ENCODE measurements at places on chromosomes 7 and 10. TPM values are rescaled to one million over a fixed set of nuclear protein-coding genes. Genes with fewer than 3 reads are reported as not detected.

DNA sequence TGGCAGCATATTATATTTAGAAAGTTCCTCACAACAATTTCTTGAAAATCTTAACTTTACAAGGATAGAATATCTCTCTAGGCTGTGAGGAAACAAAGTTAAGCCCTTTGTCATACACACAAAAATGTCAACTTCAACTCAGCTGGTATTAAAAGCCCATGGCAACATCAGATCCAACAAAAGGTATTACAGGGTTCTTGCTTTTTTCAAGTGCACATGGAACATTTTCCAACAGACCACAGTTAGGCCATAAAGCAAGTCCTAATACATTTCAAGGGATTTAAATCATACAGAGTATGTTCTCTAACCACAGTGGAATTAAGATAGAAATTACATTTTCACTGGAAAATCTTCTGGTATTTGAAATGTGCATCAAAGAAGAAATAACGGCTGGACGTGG lies 71.9 kb upstream of the OIT3 start:
- no peak for DNase-seq

The GPR146 gene
- total RNA-seq: 1.1 TPM

DNA sequence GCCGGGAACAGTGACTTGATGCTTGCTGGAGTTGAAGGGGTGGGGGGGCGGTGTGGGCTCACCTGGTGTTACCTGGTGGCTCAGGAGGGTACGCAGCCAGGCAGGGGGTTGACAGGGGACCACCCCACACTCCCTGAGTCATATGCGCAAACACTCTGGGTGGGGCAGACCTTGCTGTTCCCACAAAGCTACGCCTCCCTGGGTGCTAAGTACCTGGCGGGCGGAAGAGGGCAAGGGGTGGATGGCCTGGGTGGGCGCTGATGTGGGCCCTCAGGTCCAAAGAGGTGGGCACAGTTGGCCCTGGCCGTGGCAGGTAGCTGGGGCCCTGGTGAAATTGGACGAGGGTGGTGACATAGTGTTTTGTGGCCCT lies 13.9 kb downstream of the STX1A start:
- DNase-seq: no peak

The NKX2-3 gene
- total RNA-seq: not detected

DNA sequence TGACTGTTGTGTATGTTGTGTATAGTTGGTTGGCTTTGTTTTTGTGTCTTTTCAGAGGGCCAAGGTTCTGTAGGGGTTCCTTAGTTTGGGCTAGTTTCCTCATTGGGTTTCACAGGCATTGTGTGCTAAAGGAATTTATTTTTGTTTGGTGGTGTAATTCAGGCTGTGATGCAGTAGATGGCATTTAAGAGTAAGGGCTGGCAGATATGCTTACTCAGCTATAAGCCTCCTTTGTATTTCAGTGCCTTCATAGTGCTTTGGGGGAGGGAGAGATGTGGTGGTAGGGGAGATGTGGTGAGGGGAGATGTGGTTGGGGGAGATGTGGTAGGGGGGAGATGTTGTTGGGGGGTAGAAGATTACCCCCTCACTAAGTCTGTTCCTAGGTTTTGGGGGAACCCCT lies 91.7 kb downstream of the SLC25A40 start:
- DNase-seq: no peak

The HOXA1 gene
- total RNA-seq: 1.3 TPM

DNA sequence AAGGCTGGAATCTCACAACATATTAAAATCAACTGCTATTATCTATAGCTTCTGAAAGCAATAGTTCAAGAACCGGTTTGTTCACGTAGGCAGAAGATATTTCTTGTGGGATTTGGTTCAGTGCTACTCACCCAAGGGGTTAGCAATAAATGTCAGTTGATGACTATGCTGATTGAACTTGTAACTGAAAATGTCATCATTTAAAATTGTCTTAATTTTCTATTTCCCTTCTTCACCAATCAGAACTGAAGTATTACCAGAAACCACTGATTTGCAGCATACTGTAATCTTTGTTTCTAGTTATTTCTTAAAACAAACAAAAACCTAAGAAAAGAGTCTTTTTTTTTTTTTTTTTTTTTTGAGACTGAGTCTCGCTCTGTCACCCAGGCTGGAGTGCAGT lies 46.1 kb downstream of the CPEB3 start:
- DNase-seq: no peak

- DNase-seq: no peak
These were observed 26.2 kb downstream of the PPP2R2D start for GRCh38 chr10:131926743-131927595.

- no peak for DNase-seq
These were observed 348.9 kb upstream of the BMPER start for GRCh38 chr7:33556472-33556871.

- DNase-seq: no peak
These were observed 191.3 kb upstream of the KLF14 start for GRCh38 chr7:130925136-130925794.

DNA sequence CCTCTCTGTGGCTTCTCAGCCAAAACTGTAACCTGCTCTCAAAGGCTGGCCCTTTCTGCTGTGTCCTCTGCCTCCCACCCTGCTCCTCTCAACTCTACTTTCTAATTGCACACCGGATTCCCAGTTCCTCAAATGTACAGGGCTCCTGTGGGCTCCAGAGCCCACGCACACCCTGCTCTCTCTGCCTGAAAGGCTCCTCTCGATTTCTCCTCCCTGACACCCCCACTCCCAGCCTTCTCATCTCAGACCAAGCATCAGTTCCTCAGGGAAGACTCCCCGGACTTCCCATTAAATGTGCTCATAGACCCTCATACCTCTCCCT lies 111.7 kb upstream of the STEAP1B start:
- no peak for DNase-seq

GRCh38 chr7:45568536-45569289 lies 5.5 kb upstream of the ADCY1 start:
- no peak for DNase-seq

The SPACDR gene
- total RNA-seq: 0.85 TPM

The AKR1C1 gene
- total RNA-seq: 3.1 TPM

GRCh38 chr7:137983323-137984008 lies 18.4 kb downstream of the CREB3L2 start:
- DNase-seq: no peak

- DNase-seq: peak; percentile 34
These were observed 500 bp downstream of the CUL1 start for GRCh38 chr7:148699024-148699781.

DNA sequence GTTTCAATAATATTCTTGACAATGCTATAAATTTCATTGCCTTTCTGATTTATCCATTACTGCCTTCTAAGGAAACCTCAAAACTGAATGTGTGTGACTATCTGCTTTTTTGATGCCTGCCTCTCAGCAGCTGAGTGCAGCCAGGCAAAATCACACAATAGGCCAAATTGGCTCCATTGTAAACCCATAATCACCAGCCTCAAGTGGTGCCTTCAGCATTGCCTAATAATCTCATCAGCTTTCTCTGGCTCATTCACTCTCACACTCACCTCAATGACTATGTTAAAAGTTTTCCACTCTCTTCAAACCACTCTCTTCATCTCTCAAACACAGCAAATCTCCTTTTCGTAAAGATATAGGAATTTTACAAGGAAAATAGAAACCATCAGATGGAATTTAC lies 182.5 kb upstream of the COL1A2 start:
- DNase-seq: no peak

DNA sequence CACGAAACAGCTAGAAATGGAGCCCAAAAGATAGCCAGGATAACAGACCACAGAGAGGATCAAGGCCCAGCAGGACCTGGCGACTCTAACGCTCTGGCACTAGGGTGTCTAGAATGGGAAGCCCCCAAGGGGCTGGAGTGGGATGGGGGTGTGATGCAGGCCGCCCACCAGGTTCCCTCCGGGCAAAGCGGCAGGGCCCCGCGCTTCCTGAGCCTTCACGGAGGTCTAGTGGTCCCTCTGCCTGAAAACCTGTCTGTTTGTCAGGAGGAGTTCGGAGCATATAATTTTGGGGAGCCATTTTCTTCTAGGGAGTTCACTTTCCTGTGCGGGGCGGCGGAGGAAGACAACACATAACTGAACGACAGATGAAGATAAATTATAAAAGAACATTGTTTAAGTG lies 48.2 kb upstream of the FXYD4 start:
- no peak for DNase-seq

DNA sequence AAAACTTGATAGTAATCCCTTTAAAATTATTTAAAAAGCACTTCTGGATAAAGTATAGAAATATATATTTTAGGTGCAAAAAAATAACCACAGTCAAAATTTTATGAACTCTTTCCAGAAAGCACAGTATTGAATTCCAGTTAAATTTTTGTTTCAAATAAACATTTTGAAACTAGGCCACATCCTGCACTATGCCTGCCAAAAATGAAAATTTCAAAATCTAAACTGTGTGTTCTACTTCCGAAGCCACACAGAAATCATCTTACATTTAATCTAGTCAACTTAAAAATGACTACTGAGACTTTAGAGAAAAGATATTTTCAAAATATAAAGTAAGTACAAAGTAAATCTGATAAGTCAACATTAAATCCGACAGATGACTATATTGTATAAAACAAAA lies 50.0 kb downstream of the MAGI2 start:
- no peak for DNase-seq

DNA sequence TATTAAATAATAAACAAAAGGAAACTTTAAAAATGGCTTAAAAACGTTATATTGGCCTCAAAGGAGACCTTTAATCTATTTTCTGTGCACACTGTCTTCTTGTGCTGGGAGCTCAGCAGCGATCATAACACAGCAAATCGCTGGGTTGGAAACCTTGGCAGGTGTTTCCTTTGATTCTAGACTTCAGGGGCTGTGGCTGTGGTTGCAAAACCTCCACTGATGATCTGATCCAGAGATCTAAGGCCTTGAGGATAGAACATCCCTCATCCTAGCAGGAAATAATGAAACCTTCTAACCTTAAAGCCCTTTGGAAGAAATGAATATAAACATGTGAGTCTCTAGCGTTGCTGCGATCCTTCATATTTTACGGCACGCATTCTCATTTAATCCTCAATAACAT lies 29.8 kb downstream of the CDHR3 start:
- no peak for DNase-seq

The KLF6 gene
- total RNA-seq: 93.0 TPM

- no peak for DNase-seq
These were observed 12.6 kb upstream of the OR6B1 start for GRCh38 chr7:143987513-143987912.

GRCh38 chr7:129356176-129356575 lies 78.1 kb upstream of the STRIP2 start:
- no peak for DNase-seq

The HOXA7 gene
- total RNA-seq: not detected

- no peak for DNase-seq
These were observed 364.9 kb downstream of the SUGCT start for GRCh38 chr7:40499718-40500117.

GRCh38 chr10:121091961-121092719 lies 241.0 kb downstream of the WDR11 start:
- peak; percentile 58 for DNase-seq

The CAV1 gene
- total RNA-seq: 437 TPM

- no peak for DNase-seq
These were observed 111.0 kb downstream of the TRIL start for GRCh38 chr7:28847176-28847575.

The LEP gene
- total RNA-seq: not detected

The GPR85 gene
- total RNA-seq: 3.5 TPM

Data from HT1080 (cell line).